ENCODE measurements at places on chromosomes 6 and 20.

DNA sequence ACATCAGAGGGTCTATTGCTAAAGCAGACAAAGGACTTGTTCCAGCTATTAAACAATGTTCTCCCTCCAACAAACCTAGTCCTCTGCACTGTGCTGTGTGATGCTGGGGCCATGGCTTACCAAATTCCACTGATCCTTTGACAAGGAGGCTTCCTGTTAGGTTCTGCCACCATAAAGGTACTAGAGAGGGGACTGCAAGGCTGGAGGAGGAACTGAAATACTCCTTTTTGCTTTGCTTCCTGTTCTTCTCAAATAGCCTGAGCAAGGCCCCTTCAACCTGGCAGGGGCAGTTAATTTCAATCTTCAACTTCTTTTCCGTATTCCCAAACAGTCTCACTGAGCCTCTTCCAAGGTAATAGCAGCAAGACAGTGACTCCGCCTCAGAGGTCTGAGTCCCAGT lies 286.4 kb upstream of the IRAK1BP1 start:
- DNase-seq: no peak

DNA sequence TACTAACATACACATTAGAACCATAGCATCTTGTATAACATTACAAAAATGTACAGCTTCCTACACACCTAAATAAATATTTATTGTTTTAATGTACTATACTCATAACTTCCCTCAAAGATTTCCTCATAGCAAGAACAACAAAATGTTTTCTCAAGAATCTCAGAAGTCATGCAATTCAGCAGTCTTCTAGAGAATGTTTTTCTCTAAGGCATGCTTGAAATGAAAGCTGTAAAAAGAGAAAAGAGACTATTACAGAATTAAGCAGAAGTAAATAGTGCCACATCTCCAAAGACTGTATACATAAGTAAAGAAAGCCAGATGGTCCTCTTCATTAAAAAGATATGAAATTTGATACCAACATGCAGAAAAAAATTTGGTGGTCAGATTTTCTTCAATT lies 672.2 kb downstream of the EPM2A start:
- no peak for DNase-seq

- DNase-seq: no peak
Observed at GRCh38 chr6:29967379-29968010, 25.2 kb downstream of the HLA-A start.

DNA sequence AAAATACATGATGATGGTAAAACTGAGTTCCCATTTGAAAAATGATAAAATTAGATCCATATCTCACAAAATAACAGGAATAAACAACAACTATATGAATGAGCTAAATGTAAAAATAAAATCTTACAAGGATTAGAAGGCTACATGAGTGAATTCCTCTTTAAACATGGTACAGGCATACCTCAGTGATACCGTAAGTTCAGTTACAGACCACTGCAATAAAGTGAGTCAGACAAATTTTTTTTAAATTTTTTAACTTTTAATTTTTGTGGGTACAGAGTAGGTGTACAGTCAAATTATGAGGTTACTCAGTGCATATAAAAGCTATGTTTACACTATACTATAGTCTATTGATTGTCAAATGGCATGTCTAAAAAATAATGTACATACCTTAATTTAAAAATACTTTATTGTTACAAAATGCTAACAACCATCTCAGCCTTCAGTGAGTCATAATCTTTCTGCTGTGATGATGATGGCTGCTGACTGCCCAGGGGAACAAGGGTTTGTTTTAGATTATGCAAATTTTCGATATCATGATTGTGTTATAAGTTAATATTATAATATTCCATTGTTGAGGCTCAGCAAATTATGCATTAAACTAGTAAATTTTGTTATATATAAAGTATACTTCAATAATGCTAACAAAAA lies 222.8 kb upstream of the RUNX2 start:
- no peak for DNase-seq

- no peak for DNase-seq
Observed at GRCh38 chr6:13307508-13307995, 20.8 kb downstream of the TBC1D7 start.

DNA sequence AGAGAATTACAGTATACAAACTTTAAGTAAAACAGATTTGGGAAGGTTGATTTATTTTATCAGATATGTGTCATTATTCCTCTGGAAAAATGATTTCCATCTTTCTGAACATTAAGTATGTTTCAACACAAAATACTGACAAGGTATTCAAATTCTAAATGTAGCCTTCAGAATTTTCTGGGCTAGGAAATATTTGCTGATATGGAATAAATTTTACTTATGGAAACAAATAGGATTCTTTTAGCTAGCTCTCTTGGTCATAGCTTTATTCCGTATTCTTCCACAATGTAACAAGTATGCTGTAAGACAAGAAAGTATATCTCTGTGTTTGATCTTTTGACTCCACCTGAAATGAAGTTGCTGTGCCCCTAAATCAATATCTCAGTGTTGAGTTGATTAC lies 1125.2 kb upstream of the CITED2 start:
- DNase-seq: no peak

DNA sequence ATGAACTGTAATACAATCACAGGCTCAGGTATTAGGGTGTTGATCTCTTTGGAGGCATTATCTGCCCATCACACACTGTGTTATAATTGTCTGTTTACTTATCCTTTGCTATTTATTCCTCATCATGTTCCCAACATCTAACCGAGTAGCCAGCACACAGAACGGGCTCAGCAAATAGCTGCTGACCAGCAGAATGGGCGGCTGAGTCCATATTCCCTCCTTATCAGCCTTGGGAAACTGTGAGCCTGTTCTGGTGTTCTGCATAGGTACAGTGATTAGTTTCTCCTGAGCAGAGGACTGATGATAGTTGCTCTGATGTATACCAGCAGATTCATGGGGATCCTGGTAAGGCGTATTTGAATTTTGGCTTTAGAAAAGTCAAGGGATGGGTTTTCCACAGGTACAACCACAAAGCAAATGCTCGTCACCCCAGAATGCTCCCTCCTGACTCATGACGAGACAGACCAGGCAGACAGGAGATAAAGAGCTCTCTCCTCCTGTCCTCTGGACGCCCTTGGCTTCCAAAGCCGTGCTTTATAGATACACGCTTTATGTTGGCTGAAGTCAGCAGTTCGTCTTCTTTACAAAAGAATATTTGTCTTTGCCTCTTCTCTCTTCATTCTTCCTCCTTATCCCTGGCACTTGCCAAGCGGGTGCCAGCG lies 166.7 kb downstream of the TTLL2 start:
- DNase-seq: no peak

DNA sequence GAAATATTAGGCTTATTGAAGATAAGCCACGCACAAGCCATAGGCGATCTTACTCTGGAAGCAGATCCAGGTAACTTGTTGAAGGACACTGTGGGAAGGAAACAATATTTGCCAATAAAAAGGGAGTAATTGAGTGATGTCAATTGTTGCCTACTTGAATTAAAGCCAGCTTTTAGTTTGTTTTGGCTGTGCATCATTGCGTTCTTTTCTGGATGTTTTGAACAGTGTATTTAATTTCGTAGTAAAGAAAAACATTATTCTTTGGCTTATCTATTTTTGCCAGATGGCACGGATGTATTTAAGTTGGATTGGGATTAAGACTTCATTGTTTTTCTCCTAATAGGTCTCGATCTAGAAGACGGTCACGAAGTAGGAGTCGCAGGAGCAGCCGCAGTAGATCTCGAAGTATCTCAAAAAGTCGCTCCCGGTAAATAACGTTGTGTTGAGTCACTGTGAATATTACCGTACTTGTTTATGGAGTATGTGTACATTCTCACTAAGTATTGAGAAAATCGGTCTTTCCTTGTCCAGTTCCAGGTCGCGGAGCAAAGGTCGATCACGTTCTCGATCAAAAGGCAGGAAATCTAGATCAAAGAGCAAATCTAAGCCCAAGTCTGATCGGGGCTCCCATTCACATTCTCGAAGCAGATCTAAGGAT lies 2.6 kb downstream of the SRSF6 start:
- no peak for DNase-seq

DNA sequence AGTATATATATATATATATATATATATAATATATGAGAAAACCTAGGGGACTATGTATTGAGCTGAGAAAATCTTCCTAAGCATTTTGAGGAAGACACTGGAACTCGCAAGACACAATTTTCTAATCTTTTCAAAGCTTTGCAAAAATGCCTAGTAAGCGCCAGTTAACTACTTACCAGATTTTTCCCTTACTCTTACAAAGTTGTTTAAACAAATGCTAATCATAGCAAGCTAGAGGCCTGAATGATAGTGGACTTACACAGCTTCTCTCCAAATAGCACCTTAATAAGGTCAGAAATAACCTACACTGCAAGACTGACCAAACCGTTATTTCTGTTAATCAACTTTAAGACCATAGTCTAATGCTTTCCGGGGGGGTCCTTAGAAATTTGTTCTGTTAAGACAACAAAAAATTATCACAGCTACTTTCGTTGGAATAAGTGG lies 56.1 kb upstream of the HFE start:
- no peak for DNase-seq

DNA sequence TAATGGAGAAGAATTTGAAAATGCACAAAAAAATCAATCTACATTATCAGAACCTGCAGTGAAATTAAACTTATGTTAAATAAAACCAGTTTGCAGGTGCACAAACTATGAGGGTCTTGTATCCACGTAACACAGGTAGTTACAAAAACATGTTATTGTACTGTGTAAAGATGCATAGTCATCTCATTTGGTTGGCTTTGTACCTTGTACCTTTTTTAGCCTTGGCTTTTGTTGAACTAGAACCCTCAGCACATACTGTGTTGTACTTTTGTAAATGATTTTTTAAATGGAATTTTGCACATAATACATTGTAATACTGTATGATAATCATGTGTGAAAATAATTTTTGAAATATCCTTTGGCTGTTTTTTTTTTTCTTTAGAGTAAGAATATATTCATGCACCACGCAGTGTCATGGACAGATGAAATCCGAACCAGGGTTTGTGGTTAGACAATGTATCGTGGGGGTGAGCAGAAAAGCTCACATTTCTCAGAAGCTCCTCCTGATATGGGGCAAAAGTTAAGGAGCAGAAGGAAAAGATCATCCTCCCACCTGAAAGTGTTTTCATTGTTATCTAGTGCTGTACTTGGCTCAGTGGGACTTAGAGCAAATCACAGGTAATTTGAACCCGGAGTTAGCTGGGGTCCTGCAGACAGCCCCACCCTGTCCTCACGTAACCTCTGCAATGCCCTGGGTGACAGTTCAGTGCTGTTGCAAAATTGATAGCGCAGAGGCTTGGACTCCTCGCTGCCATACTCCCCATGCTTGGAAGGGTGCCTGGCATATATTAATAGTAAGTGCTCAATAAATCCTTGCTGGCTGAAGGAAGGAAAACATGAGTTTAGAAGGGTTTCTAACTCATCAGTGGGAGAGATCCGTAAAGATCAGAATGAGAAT lies 14.8 kb upstream of the NAA20 start:
- no peak for DNase-seq

DNA sequence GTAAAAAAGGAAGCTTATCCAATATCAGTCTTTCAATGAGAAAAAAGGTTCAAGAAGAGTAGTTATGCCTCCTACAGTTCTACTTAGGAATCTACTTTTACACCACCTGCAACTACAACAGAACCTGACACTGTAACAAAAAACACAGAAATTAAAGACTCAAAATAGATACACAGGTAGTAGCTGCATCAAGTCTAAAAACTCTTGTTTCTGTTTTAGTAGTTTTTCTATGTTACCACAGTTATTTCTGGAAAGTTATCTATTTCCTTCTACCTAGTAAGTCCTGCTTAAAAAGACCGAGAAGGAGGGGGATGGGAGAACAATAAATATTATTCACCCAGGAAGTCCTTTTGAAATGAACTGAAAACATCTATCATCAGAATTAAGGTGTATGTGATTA lies 52.5 kb downstream of the ATG5 start:
- DNase-seq: no peak

DNA sequence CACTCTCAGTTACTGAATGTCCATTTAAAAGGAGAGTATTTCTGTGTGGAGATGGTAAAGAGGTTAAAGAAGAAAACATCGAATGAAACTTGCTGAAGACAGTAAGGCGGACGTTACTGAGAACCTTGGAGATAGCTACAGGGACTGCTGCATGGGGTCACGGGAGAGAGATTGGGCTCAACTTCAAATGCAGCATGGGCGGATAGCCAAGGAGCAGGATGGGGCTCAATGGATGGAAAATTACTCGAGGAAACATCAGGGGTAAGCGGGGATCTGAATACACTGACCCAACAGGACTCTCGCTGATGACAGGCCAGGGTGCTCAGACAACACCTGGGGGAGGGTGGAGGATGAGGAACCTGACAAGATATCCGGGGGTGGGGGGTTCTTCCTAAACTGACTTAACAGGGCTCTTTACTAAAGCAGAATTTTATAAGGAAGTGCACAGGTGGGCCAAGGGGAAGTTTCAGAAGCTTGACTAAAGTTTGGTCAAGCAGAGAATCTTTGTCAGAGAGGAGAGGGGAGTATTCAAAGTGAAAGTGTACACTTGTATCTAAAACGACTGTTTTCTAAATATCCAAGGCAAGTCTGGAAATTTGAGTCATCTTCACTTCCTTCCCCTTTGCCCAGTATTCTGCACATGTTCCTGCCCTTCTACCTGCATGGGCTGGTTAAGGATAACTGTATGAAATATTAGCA lies 22.8 kb downstream of the ECT2L start:
- no peak for DNase-seq

DNA sequence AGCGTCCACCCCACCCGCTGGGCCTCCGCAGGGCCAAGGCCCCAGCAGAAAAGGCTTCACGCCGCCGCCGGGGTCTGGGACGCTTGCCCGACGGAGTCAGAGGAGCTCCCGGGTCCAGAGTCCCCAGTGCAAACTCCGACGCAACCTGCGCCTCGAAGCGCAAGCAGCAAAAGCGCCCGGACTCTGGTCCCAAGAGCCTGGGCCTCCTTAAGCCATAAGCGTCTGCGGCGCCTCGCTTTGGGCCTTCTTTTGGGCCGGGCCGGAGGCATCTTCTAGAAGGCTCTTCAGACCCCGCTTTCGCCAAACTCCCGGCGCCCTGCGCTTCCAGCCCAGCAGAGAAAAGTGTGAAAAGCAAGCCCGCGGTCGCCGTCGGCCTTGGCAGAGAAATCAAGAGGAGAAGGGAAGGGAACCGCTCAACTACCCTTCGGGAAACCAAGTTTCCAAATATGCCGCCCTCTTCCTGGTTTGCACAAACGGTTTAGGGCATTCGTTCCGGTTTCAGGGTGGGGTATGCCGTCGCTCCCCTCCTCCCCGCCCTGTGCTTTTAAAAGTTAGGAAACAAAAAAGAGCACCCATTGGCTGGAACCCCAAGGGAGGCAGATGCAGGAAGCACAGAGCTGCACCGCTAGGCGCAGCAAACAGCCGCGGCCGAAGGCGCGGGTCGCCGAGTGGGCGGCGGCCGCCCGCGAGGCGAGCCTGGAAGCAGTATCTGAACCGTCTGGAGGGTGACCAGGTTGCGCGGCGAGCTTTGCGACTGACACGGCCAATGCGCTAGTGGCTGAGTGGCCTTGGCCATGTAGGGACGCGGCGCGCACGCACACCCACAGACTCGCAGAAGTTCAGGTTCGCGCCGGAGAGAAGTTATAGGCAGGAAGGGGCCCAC lies 1.2 kb downstream of the TBX18 start:
- no peak for DNase-seq

DNA sequence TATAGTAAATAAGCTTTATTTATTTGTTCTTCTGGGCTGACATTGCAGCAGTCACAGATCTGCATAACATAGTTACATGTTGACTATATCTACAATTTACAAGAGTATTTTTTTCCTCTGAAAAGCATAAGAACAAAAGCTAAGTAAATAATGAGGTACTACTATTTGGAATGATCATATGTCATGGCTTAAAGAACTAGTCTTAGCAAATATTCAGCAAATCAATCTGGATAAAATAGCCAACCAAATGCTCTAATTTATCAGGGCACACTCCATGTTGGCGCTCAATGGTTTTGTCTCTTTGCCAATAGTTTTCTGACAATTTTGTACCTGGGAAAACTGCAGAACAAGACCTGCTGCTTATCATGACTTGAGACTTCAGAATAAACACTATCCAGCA lies 233.4 kb upstream of the RIN2 start:
- DNase-seq: no peak

Data from NCI-H1048 (cell line).